ENCODE measurements at places on chromosomes 5 and 9. TPM values are rescaled to one million over a fixed set of nuclear protein-coding genes. Genes with fewer than 3 reads are reported as not detected.

GRCh38 chr5:66170195-66170919, 26.3 kb downstream of the SREK1 start:
- DNase-seq = no peak
- peaks cover 31% of the 10 kb centered on the region for H3K36me3 ChIP-seq
- no peaks in the 10 kb centered on the region for H3K27me3 ChIP-seq
- H3K4me3 ChIP-seq = no peak overlapping the region
- peaks cover 30% of the 10 kb centered on the region for H3K4me1 ChIP-seq

GRCh38 chr5:169331292-169331852, 30.4 kb upstream of the SLIT3 start:
- H3K36me3 ChIP-seq = no peaks in the 10 kb centered on the region
- DNase-seq = no peak
- H3K4me3 ChIP-seq = no peak overlapping the region
- peaks cover 10% of the 10 kb centered on the region for H3K27me3 ChIP-seq

Gene FOXI1
- not detected for total RNA-seq

Gene CAMK4
- total RNA-seq = 40.6 TPM

Gene PCDHA6
- total RNA-seq = not detected
